NCI-H1105 (cell line): ENCODE measurements at places on chromosomes 13 and 19.
A peak's percentile ranks its signal among the peaks of the same experiment; 100 is the strongest.

DNA sequence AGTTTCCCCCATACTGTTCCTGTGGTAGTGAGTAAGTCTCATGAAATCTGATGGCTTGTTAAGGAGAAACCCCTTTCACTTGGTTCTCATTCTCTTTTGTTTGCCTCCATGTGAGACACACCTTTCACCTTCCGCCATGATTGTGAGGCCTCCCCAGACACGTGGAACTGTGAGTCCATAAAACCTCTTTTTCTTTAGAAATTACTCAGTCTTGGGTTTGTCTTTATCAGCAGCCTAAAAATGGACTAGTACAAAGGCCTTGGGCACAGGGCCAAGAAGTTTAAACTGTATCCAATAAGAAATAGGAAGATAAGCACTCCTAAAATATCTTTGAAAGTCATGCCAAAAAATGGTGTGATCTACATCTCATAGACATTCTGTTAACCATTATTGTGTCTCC, 176.9 kb downstream of the TBC1D4 start:
- no peak for DNase-seq

- DNase-seq: no peak
Measured at GRCh38 chr13:99548448-99548847, 47.2 kb downstream of the TM9SF2 start.

GRCh38 chr13:38868870-38869269, 121.8 kb downstream of the STOML3 start:
- DNase-seq: no peak

DNA sequence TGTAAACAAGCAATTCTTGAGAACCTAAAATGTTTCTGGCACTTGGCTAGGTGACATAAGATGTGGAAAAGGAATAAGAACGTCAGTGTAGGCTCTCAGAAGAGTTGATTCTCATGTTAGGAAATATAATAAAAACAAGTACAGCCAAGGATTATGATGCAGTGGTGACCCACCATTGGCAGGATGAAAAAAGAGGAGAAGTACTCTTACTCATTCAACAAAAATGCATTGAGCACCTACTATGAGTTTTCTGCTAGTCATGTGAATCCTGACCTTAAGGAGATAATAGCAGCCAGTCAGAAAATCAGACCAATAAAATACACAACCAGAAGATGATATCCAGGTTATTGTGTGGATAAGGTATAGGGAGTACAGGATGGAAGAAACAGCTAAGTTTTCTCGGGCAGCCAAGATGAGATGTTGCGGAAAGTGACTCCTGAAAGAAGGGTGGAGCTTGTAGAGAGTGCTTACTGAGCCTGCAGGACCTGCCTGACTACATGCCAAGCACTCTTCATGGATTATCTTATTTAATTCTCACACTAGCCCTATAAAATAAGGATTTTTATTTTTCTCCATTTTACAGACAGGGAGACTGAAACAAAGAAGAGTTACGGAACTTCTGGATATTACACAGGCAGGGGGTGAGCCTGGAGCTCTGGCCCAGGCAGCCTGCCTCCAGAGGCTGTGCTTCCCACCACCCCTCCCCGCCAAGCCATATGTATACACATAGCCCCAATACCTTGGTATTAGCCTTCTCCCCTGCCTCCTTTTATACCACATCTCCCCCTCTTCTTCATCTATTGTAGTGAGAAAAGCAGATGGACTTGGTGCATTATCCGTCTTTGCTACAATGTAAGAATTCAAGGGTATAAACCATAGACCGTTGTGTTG, 58.0 kb downstream of the TGDS start:
- DNase-seq: no peak

DNA sequence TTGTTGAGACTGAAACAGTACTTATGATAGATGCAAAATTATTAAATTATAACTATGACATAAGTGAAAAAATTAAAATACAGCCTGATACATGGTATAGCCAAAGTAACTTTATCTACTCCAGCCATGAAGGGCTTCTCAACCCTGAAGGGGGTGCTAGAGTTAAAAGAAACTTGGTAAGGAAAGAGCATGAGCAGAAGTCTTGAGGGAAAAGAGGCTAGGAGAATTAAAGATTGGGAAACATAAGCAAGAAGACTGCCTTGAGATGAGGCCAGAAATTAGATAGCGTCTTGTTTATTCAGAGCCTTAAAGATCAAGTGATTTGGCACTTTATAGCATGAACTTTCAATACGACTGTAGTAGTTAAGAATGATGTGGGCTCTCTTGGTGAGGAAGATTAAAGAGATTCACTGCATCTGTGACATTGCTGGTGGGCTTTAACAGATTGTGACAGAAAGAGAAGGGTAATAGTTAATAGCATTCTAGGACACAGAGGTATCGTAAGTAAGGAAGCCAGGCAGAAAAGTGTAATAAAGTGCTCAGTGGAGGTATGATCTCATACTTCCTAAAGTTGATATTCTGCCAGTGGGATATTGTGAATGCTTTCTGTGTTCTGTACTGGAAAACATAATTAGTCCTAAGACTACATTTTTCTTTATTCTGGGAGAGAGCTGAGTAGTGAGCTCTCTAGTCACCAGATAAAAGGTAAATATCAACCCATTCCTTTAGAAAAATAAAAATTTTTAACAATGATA, 385.4 kb upstream of the PRR20A start:
- no peak for DNase-seq

DNA sequence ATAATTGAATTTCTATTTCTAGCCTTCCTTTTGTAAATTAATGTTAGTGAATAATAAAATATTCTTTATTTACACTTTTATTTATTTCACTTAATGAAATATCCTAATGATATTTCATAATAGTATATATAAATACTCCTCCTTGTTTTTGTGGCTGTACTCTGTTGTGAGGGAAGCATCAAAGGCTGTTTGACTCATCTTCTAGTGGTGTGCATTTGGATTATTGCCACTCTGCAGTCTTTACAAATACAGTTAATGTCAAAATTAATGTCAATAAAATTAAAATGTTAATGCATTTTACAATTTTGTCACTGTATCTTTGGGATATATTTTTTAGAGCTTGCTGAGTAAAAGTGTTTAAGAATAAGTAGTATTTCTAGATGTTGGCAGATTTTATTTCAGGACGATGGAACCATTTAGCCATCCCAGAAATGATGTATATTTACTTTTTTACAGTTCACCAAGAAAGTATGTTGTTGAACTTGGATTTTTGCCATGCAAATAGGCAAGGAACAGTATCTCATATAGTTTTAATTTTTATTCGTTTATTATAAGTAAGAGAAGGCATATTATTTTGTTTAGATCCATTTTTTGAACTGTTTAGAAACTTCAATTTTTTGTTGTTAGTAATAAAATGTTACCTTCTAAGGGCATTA, 281.2 kb upstream of the SLITRK6 start:
- DNase-seq: no peak

GRCh38 chr19:335486-336066, 9.0 kb downstream of the MIER2 start:
- DNase-seq: no peak

GRCh38 chr13:99809496-99809895, 162.1 kb downstream of the ZIC5 start:
- no peak for DNase-seq

- no peak for DNase-seq
Measured at GRCh38 chr13:50410921-50411746, 395.9 kb downstream of the KCNRG start.

DNA sequence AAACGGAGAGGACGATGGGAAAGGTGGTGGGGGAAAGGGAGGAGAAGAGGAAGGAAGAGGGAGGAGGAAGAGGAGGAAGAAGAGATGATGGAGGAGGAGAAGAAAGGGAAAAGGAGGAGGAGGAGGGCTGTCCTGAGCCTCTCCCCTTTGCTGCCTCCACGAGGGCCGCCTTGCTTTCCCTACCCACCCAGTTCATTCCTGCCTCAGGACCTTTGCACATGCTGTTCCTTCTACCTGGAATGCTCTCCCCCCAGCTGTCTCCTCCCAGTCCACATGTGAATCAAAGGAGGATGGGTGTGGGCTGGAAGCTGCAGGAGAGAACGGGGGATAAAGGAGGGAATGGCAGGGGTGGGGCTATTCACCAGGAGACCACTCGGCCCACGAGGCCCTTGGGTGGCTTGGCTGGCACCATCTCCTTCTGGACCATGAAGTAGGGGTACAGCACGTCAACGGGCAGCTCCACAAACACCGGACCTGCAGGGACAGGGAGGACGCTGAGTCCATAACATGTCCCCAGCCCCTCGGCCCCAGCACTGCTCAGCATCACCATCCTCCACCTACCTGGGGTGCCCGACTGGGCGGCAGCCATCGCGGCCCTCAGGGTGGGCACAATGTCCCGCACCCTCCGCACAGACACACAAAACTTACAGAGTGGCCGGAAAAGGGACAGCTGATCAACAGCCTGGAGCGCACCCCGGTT, 15.3 kb downstream of the SYDE1 start:
- no peak for DNase-seq

GRCh38 chr13:103516015-103516795, 450.0 kb upstream of the SLC10A2 start:
- DNase-seq: no peak

- peak; percentile 72 for DNase-seq
Measured at GRCh38 chr13:43388282-43389034, 365.1 kb downstream of the DNAJC15 start.

DNA sequence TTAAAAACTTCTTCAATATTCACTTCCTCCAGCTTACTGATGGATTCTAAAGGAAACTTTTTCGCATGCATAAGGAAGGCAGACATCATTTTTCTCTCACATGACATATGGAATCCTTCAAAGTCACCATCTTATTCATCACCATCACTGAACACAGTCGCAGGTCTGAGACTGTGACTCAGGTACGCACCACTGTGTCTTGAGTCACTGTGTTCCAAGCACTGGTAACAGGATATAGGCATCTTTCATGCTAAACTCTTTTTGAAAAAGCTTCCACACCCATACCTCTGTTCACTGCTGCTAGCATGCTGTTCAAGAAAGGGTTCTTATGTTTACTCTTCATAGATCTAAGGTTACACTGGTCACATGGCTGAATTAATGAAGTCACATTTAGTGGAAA, 67.0 kb upstream of the SIAH3 start:
- no peak for DNase-seq

GRCh38 chr13:47816831-47817230, 184.2 kb downstream of the SUCLA2 start:
- DNase-seq: no peak

DNA sequence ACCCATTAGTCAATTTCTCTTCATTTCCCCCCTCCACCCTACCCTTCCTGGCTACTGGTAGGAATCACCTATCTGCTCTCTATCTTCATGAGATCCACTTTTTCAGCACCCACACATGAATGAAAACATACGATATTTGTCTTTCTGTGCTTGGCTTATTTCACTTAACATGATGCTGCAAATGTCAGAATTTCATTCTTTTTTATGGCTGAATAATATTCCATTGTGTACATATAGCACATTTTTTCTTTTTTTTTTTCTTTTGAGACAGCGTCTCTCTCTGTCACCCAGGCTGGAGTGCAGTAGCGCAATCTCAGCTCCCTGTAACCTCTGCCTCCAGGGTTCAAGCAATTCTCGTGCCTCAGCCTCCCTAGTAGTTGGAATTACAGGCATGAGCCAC, 9.9 kb upstream of the CALM3 start:
- DNase-seq: no peak

GRCh38 chr19:53008061-53008778, 5.5 kb upstream of the ERVV-1 start:
- DNase-seq: no peak

DNA sequence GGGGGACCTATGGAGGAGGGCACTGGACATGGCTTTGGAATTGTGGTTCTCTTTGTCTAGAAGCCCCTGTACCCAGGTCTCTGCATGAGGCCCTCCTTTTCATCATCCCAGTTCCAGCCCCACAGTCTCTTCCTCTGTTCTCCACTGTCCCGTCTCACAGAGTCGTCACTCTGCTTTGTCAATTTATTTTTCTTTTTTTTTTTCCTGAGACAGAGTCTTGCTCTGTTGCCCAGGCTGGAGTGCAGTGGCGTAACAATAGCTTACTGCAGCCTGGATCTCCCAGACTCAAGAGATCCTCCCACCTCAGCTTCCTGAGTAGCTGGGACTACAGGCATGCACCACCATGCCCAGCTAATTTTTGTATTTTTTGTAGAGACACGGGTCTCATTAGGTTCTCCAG, 619 bp upstream of the EXOC3L2 start:
- DNase-seq: no peak

DNA sequence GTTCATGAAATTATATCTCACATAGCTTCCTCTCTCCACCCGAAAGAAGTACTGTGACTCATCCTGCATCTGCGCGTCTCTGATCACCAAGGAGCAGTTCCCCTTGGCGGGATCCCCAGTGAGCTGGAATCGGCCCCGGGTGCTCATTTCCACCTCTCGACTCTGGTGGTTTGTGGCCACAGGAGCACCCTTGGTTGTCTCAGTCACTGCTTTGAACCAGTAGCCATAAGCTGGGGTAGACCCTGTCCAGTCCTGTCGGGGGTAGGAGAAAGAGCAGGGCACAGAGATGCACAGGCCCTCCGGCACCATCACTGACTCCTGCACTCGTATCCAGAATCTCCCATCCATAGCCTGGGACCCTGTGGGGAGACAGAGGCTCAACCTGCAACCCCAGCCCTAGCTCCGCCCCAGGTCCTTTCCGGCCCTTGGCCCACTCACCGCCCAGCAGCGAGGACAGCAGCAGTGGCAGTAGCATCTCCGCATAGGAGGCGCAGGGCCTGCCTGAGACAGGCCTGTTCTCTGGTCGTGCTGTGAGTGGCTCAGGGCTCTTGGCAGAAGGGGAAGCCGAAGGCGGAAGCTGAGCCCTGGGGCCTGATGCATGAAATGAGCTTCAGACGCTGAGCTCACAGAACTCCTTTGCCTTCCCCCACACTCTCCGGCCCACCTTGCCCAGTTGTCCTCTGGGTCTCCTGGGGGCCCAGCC, at the start of gene SIGLEC10:
TSS of gene SIGLEC10 (minus strand) at position 536 of the 703 bp plus-strand sequence. CDS start at position 475, 61 bp downstream.
- DNase-seq: no peak

DNA sequence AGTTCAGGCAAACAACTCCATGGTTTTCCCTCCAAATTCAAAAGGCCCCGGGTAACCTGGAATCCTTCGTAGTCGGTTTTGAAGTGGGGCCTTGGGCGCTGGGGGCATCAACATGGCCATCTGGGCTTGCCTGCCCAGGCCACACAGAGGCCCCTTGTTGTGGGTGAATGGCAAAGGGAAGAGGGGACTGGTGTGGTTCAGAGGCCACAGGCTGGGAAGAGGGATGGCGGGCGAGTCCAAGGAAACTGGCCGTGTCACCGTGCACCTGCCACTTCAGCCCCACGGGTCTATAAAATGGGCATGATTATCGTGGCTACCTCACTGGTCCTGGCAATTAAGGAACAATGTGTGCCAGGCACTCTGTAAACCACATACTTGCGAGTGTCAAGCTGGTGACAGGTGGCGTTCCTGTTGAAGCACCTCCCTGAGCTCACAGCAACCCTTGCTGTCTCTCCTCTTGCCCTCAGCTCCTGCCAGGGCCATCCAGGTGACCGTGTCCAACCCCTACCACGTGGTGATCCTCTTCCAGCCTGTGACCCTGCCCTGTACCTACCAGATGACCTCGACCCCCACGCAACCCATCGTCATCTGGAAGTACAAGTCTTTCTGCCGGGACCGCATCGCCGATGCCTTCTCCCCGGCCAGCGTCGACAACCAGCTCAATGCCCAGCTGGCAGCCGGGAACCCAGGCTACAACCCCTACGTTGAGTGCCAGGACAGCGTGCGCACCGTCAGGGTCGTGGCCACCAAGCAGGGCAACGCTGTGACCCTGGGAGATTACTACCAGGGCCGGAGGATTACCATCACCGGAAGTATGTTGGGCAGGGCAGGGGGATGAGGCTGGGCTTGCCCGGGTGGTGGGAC, 1.3 kb downstream of the LSR start:
- DNase-seq: no peak

- DNase-seq: no peak
Measured at GRCh38 chr13:105196052-105196451, 1339.4 kb downstream of the EFNB2 start.

GRCh38 chr13:46759846-46760245, 37.1 kb downstream of the ESD start:
- no peak for DNase-seq
